Umbilical cord (tissue), 2 donors: ENCODE measurements at places on chromosomes 2 and 18. TPM values are rescaled to one million over a fixed set of nuclear protein-coding genes. Genes with fewer than 3 reads are reported as not detected.

The CD8B2 gene
- total RNA-seq: 2.6 TPM

The TEKT4 gene
- 1.9 TPM for total RNA-seq

The B4GALT6 gene
- total RNA-seq: 3.9 TPM

The UNC80 gene
- total RNA-seq: 4.6 TPM
